ENCODE measurements at places on chromosomes 7 and 10. TPM values are rescaled to one million over a fixed set of nuclear protein-coding genes. Genes with fewer than 3 reads are reported as not detected.

HILPDA gene
- 53.4 TPM for total RNA-seq

MMP21 gene
- not detected for total RNA-seq

- no peak for DNase-seq
- no peaks in the 10 kb centered on the region for H3K27me3 ChIP-seq
- H3K4me3 ChIP-seq = no peak overlapping the region
- H3K4me1 ChIP-seq = peaks cover 30% of the 10 kb centered on the region
- peaks cover 34% of the 10 kb centered on the region for H3K36me3 ChIP-seq
- H3K27ac ChIP-seq = peak overlapping the region; percentile 19
Measured at GRCh38 chr7:157395206-157395605, 58.4 kb downstream of the DNAJB6 start.

DNA sequence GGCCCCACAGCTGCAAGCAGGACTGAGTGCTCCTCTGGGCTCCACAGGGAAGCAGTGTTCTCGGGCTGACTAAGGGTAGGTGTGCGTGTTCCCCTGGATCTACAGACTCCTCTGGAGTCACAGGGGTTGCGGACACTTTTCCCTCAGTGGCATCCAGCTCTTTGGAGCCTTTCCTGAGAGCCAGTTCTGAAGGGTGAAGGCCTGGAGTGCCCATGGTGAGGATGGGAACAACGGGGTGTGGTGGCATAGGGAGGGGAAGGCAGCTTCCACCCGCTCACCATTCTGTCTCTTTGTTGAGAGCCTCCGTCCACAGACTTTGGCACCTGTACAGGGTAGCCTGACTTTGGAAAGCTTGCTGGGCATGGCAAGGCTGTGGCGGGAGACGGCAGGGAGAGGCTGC is 104.1 kb upstream of the PCBD1 start:
- no peak overlapping the region for H3K27ac ChIP-seq
- DNase-seq = no peak
- H3K4me3 ChIP-seq = no peak overlapping the region
- no peaks in the 10 kb centered on the region for H3K4me1 ChIP-seq

FAM131B gene
- total RNA-seq = 1.2 TPM

DNA sequence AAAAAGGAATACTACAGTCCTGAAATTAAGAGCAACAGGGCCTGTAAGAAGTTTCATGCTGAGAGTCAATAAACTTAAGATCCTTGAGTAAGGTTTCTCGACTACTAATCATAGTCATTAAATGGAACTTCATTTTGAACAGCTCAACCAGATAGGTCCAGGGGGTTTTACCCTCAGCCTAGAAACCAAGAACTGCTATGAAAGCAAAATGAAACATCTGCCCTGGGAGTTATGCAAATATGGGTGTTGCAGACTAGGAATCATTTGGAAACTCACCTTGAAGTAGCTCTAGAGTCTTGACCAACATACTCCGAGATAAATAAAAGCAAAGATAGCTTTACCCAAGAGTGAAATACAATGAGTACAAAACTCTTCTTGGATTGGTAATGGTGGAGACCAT is 128.0 kb downstream of the HGF start:
- no peaks in the 10 kb centered on the region for H3K27me3 ChIP-seq
- no peak overlapping the region for H3K27ac ChIP-seq
- H3K4me1 ChIP-seq = no peaks in the 10 kb centered on the region
- DNase-seq = no peak
- no peak overlapping the region for H3K4me3 ChIP-seq

DNA sequence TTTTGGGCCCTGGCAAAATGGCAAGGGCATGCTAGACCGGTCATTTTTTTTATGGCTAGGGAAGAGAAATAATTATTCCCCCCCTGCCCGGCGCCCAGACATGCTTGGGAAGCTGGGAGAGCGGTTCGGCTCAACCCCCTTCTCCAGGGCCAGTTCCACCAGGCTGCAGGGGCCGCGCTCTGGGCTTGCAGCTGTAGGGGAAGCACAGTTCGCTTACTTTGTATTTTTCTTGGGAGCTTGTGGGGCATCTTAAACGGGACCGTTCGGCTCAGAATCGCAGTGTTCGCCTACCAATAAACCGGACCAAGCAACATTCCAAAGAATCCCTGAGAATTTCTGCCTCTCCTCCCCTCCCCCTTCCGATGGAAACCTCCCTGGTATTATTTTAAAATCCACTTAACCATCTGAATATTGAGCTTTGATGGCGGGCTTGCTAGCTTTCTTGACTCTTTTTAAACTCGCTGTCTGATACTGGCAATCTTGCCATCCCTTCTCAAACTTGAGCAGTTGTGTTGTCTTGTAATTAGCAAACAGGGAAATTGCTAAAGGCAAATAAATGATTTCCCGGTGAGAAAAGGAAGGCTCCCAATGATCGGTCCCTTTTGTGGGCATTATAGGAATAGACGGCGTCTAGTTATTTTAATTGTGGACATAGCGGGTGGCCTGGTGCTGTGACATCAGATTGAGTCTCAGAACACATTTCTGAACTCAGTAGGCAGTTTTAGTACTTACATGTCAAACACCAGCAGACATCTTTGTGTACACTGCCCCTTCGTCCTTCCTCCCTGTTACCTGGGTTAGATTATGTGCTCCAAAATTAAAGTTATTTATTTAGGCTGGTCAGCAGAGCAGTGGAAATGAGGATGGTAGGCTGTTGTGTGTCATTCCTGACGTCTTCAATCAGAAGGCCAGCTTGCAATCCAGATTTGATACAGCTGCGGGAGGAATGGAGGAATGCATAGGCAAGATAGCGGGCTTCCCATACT is 3.4 kb downstream of the TCF7L2 start:
- DNase-seq = no peak
- H3K27me3 ChIP-seq = peaks cover 76% of the 10 kb centered on the region
- no peak overlapping the region for H3K27ac ChIP-seq
- H3K4me3 ChIP-seq = no peak overlapping the region
- peaks cover 4% of the 10 kb centered on the region for H3K36me3 ChIP-seq

GRCh38 chr10:111083222-111084095 is 6.6 kb downstream of the ADRA2A start:
- H3K4me1 ChIP-seq = peaks cover 5% of the 10 kb centered on the region
- H3K36me3 ChIP-seq = no peaks in the 10 kb centered on the region
- no peak overlapping the region for H3K4me3 ChIP-seq
- H3K27me3 ChIP-seq = peaks cover 15% of the 10 kb centered on the region
- peak; percentile 14 for DNase-seq
- no peak overlapping the region for H3K27ac ChIP-seq

- H3K36me3 ChIP-seq = peaks cover 18% of the 10 kb centered on the region
- DNase-seq = peak; percentile 50
- peaks cover 62% of the 10 kb centered on the region for H3K4me1 ChIP-seq
- no peaks in the 10 kb centered on the region for H3K27me3 ChIP-seq
Measured at GRCh38 chr7:140214075-140214684, 37.4 kb upstream of the KDM7A start.

DNA sequence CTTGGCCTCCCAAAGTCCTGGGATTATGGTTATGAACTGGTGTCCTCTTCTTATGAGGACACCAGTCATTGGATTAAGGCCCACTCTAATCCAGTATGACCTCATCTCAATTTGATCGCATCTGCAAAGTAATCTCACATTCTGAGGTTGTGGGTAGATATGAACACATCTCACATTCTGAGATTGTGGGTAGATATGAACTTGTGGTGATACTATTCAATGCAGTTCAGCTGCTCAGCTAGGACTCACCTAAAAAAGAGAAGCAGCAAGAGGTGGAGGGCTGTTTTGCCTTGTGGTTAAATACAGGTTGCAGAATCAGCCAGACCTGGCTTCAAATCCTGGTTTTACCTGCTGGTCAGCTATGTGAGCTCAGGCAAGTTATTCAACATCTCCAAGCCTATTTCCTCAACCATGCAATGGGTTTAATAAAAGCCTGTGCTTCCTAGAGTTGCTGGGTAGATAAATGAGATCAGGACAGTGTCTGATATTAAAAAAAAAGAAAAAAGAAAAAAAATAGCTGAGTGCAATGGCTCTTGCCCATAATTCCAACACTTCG is 8.5 kb upstream of the BAG3 start:
- DNase-seq = peak; percentile 35
- peaks cover 17% of the 10 kb centered on the region for H3K27me3 ChIP-seq
- H3K27ac ChIP-seq = no peak overlapping the region
- no peaks in the 10 kb centered on the region for H3K36me3 ChIP-seq
- H3K4me1 ChIP-seq = peaks cover 19% of the 10 kb centered on the region
- H3K4me3 ChIP-seq = no peak overlapping the region

NPY4R2 gene
- not detected for total RNA-seq

DNA sequence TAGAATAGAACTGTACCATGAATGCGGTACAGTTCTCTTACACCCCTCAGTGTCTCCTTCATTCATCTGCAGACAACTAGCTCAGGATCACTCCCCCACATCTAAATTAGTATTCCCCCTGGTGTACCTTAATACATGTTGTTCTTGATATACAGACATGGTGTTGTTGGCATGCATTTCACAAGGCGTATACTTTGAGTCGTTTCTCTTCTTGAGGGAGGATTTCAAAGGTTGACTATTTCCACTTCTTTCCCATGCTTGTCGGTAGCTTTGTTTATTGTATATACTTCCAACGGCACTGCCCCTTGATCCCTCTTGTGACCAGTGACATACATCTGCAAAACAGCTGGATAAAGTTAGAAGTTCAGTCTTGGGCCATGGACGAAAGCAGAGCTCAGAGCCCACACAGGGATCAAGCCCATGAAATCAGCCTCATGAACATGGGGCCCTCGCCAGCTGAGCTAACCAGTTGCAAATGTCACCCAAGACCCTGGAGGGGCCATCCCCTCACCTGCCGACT is 8.6 kb downstream of the CPA4 start:
- no peak overlapping the region for H3K4me3 ChIP-seq
- no peak for DNase-seq
- no peak overlapping the region for H3K27ac ChIP-seq
- no peaks in the 10 kb centered on the region for H3K36me3 ChIP-seq
- no peaks in the 10 kb centered on the region for H3K4me1 ChIP-seq

GRCh38 chr10:46218921-46219320 is 67.9 kb upstream of the ANTXRL start:
- H3K27ac ChIP-seq = no peak overlapping the region
- H3K4me1 ChIP-seq = peaks cover 21% of the 10 kb centered on the region
- H3K36me3 ChIP-seq = peaks cover 9% of the 10 kb centered on the region
- no peak overlapping the region for H3K4me3 ChIP-seq

UPK3BL1 gene
- total RNA-seq = 13.9 TPM

DNA sequence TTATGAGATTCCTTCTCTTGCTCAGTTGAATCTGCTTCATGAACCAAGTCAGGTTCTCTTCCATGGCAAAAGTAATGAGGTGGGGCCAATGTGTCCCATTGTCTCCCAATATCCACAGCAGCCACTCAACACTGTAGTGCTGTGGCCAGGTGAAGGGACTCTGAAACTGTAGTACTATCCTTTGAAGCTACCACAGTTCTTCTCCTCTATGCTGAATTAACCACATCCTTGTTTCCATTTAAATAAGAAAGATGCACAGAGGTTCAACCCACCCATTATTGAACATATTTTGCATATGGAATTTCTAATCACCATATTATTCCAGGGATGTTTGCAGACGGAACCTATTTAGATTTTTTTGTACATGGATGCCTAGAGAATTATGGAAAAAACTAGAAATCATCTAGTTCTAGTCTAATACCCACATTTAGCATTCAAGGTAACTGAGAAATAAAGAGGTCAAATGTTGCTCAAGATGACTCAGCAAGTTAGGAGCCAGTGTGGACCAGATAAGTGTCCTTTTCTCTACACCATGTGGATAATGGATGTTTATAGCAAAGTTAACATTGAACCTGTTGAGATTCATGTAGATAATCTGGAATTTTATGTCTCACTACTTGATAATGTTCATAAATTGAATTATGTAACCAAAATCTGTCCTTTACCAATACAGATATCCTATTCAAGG is 64.5 kb downstream of the LRRTM3 start:
- DNase-seq = no peak
- no peaks in the 10 kb centered on the region for H3K36me3 ChIP-seq
- H3K27ac ChIP-seq = no peak overlapping the region
- no peaks in the 10 kb centered on the region for H3K27me3 ChIP-seq
- H3K4me3 ChIP-seq = no peak overlapping the region

- H3K4me3 ChIP-seq = no peak overlapping the region
- no peaks in the 10 kb centered on the region for H3K4me1 ChIP-seq
- H3K27ac ChIP-seq = no peak overlapping the region
- H3K36me3 ChIP-seq = no peaks in the 10 kb centered on the region
- no peaks in the 10 kb centered on the region for H3K27me3 ChIP-seq
- DNase-seq = no peak
Measured at GRCh38 chr10:132921818-132922807, 20.3 kb downstream of the CFAP46 start.

OR13A1 gene
- not detected for total RNA-seq

CCDC126 gene
- 9.5 TPM for total RNA-seq

GRCh38 chr10:9450801-9451200 is 1396.3 kb downstream of the GATA3 start:
- no peaks in the 10 kb centered on the region for H3K36me3 ChIP-seq
- DNase-seq = no peak
- H3K27ac ChIP-seq = no peak overlapping the region
- no peaks in the 10 kb centered on the region for H3K27me3 ChIP-seq
- no peak overlapping the region for H3K4me3 ChIP-seq

All from activated CD4-positive, alpha-beta memory T cell treated with anti-CD3 and anti-CD28 coated beads, Interleukin-2, amount 10 ng/mL, durations not matched to agents 7 days and 5 days (primary cell).